ENCODE measurements at places on chromosomes 6 and 20.

DNA sequence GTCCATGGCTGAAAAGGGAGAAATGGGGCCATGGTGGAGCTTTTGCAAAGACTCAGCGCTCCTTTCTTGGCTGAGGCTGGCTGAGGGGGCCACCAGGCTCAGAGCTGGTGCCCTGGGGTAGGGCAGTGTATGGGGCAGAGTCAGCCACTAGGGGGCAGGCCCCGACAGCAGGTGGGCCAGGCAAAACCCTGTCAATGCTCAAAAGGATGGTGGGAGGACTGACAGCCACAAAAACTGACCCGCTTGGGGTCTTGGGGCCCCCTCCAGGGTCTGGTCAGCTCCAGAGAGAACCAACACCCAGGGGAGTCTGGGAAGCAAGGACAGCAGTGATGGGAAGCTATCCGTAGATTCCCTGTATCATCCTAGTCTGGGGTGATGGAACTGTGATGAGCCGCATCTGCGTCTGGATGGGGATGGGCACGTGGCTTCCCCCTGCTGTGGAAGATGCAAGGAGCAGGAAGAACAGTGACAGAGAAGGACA lies 306.9 kb downstream of the DHX35 start:
- DNase-seq: peak; percentile 20

- no peak for DNase-seq
These were observed 48.6 kb downstream of the FAM8A1 start for GRCh38 chr6:17648745-17649144.

GRCh38 chr6:113047932-113048331 lies 700.8 kb downstream of the RFPL4B start:
- DNase-seq: peak; percentile 83

DNA sequence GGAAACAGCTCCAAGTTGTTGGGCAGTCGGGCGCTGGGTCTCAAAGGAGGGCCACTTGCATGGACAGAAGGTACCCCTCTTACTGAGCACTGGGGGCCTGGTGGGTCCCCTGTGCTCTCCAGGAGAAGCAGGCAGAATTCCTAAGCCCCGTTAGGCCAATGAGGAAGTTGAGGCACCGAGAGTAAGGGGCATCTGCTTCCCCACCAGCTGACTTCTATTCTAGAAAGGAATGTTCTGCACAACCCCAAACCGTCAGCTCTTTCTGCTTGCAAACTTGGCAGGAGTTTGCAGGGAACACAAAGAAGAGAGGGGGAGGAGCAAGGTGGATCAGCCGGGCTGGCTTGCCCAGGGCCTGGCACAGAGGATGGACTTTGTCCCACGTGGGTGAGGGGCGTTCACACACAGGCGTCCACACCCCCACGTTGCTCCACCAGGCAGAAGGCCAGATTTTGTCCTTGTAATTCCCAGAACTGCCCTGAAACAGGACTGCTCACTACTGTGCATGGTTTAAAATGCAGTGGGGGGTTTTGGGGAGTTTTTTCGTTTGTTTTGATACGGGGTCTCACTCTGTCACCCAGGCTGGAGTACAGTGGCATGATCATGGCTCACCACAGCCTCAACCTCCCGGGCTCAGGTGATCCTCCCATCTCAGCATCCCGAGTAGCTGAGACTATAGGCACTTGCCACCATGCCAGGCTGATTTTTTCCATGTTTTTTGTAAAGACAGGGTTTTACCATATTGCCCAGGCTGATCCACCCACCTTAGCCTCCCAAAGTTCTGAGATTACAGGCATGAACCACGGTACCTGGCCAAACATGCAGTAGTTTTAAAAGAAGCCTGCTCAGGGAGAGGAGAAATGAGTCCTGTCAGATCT lies 93.3 kb downstream of the SNX5 start:
- peak; percentile 57 for DNase-seq

DNA sequence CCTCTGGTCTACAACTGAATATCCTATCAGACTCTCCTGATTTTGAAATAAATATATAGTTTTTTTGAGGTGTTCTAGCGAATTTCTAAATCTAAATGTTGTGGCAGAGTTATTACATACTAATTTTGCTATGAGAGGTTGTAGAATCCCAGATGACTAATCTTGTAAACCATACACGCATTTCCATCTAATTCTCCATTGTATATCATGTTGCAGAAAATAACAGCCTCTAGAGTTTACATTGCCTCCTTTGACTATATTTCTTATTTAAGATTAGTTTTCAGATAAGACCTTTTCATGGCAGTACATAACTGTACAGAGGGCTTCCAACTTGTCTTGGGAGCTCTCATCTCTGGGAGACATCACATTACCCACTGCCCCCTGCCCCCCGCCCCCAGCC lies 22.9 kb downstream of the PTPN1 start:
- peak; percentile 38 for DNase-seq

DNA sequence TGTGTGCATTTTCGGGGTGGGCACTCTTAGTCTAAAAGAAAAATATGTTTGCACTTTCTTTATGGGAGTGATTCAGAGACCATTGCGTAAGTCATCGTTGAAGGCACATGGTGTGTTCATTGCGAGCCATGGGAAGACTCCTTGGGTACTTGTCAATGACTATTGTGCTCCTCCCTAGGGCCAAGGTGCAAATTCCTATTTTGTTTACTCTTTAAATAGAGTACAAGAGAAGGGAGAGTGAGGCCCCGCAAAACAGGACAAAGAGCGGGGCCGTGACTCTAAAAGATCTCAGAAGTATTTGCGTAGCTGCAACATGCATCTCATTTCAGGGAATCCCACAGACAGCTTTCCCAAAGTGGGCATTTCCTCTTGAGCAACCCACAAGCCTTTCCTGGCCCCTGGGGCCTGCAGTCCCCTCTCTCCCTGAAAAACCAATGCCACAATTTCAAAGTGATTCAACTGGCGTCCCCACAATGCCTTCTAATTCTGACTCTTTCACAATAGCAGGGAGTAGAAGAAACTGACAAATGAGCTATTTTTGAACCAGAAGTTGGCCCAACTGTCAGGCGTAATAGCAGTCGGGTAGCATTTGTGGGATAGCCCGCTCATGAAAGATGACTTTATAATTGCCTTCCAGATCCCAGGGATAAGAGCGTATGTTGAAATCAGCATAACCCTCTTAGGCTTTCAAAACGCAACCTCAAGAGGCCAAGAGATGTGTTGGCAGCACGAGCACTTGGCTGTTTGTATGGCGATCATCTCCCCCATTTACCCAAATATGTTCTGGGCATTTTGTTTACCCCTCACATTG lies 277.9 kb upstream of the BMP2 start:
- no peak for DNase-seq

- DNase-seq: no peak
These were observed 116.8 kb downstream of the NCOA3 start for GRCh38 chr20:47618479-47618878.

DNA sequence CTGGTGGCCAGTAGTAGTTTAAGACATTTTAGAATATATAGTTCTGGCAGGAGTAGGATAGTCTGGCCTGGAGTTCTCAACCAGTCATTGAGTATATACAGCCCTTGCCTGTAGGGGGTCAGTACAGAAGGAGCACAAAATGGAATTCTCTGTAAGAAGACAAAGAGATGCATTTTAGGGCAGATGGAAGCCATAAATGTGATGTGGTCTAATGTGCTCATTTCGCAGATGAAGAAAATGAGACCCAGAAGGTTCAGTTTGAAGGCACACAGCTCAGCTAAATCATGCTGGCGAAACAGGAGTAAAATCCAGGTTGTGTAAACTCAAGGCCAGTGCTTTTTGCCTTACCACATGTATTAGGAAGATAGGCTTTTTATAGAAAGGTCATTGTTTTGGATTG lies 29.6 kb downstream of the QKI start:
- DNase-seq: no peak

DNA sequence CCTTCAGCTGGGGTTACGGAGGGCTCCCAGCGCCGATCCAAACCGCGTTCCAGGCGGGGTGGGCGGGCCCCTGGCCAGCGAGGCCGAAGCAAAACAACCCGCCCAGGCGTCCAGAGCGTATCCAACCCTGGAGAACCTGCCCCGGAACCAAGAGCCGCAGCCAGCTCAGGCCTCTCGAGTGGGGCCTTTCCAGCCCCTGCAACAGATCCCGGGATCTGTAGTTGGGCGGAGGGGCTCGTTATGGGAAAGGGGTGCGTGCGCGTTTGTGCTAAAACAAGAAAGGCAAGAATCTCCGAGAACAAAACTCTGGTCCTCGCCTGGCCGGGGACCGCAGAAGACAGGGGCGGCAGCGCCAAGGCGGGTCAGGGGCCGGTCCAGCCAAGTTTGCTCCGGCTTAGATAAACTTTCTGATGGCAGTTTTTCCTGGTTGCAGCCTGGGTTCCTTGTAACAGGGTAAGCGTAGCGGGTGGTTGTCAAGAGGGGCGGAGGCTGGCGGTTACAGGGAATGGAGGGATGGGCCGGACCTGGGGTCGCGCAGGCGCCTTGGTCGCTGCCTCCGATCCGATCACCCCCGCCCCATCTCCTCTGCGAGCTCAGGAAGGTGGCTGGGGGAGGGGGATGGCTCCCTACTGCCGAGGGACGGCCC lies 448 bp upstream of the RIN2 start:
- DNase-seq: peak; percentile 86

DNA sequence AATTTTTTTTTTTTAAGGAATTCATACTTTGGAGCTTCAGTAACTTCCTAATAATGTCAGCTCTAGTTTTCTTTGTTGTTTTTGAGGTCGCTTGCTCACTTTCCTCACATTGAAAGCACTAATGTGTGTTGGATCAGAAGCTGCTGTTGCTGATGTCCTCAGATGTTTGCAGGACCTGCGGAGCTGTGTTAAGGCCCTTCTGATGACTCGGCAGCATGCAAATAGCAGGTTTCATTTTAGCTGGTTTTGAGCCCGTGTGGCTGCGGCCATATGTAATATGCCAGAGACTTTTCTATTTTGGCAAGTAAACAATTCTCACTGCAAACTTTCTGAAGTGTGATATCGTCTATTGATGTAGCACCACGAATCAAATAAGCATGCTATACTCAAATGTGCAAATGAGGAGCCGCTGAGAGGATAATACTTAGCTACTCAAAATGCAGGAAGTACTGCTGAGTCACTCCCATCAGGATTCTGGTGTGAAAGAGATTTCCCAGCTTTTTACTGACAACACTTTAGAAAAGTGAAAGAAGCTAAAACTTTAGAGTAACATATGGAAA lies 187.8 kb downstream of the SASH1 start:
- DNase-seq: peak; percentile 97

DNA sequence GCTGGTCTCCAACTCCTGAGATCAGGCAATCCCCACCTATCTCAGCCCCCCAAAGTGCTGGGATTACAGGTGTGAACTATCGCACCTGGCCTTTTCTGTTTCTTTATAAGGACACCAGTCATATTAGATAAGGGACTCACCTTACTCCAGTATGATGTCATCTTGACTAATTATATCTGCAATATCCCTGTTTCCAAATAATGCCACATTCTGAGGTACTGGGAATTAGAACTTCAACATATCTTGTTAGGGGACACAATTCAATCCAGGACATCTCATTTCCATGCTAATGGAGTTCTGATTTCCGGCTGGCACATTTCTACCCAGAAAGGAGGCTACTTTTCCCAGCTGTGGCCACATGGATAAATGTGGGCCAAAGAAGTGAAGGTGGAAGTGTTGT lies 6.4 kb upstream of the AIG1 start:
- DNase-seq: no peak

- DNase-seq: peak; percentile 86
These were observed 683.3 kb downstream of the QKI start for GRCh38 chr6:164097551-164098398.

Data from fibroblast of skin of right biceps (primary cell).